ENCODE measurements at places on chromosomes 2 and 18. TPM values are rescaled to one million over a fixed set of nuclear protein-coding genes. Genes with fewer than 3 reads are reported as not detected.

USP40 gene
- total RNA-seq: 11.0 TPM

HOXD10 gene
- not detected for total RNA-seq

NDC80 gene
- 51.3 TPM for total RNA-seq

TTC39C gene
- 64.6 TPM for total RNA-seq

GALR1 gene
- total RNA-seq: not detected

ACTR1B gene
- total RNA-seq: 84.6 TPM

LYG1 gene
- 2.8 TPM for total RNA-seq

TMBIM1 gene
- total RNA-seq: 75.4 TPM

GAD1 gene
- 5.1 TPM for total RNA-seq

ASPRV1 gene
- 1.1 TPM for total RNA-seq

HNMT gene
- not detected for total RNA-seq

RAD51AP2 gene
- not detected for total RNA-seq

UGT1A5 gene
- not detected for total RNA-seq

MARCO gene
- total RNA-seq: not detected

TYMS gene
- total RNA-seq: 213 TPM

DSC2 gene
- not detected for total RNA-seq

TAF4B gene
- total RNA-seq: 9.4 TPM

FAHD2A gene
- 27.9 TPM for total RNA-seq

UGT1A3 gene
- not detected for total RNA-seq

TIMM21 gene
- total RNA-seq: 28.1 TPM

SLC4A3 gene
- total RNA-seq: not detected

SFTPB gene
- not detected for total RNA-seq

DYSF gene
- total RNA-seq: 0.17 TPM

LINC00305 gene
- total RNA-seq: not detected

SERPINB10 gene
- not detected for total RNA-seq

MEP1B gene
- 0.10 TPM for total RNA-seq

PRKAG3 gene
- total RNA-seq: not detected

FHOD3 gene
- not detected for total RNA-seq

ELAC1 gene
- total RNA-seq: 7.1 TPM

LAMA1 gene
- total RNA-seq: not detected

RAB6D gene
- total RNA-seq: not detected

SH3BP4 gene
- 0.12 TPM for total RNA-seq

CHST10 gene
- total RNA-seq: 4.2 TPM

ATP6V1C2 gene
- not detected for total RNA-seq

CHRNG gene
- total RNA-seq: not detected

GREB1L gene
- total RNA-seq: not detected

FAM110C gene
- total RNA-seq: 6.6 TPM

PLCL1 gene
- 2.5 TPM for total RNA-seq

ELMOD3 gene
- total RNA-seq: 22.3 TPM

CTNNA2 gene
- total RNA-seq: not detected

MRPS5 gene
- 76.8 TPM for total RNA-seq

FAM136A gene
- 44.1 TPM for total RNA-seq

DRC1 gene
- not detected for total RNA-seq

HOXD8 gene
- not detected for total RNA-seq

CDH20 gene
- not detected for total RNA-seq

SERPINB4 gene
- not detected for total RNA-seq

FN1 gene
- total RNA-seq: 11.6 TPM

TTN gene
- 9.7 TPM for total RNA-seq

ALPG gene
- not detected for total RNA-seq

NDUFS1 gene
- total RNA-seq: 64.7 TPM

LAMA3 gene
- total RNA-seq: not detected

WDR43 gene
- 92.5 TPM for total RNA-seq

GULP1 gene
- not detected for total RNA-seq
